ENCODE measurements at places on chromosomes 4 and X. TPM values are rescaled to one million over a fixed set of nuclear protein-coding genes. Genes with fewer than 3 reads are reported as not detected.

GRCh38 chrX:75968293-75968692 lies 183.2 kb upstream of the MAGEE2 start:
- H3K4me1 ChIP-seq = no peaks in the 10 kb centered on the region
- DNase-seq = no peak
- H3K27ac ChIP-seq = no peak overlapping the region
- H3K4me3 ChIP-seq = no peak overlapping the region
- H3K27me3 ChIP-seq = no peaks in the 10 kb centered on the region
- H3K36me3 ChIP-seq = no peaks in the 10 kb centered on the region

DNA sequence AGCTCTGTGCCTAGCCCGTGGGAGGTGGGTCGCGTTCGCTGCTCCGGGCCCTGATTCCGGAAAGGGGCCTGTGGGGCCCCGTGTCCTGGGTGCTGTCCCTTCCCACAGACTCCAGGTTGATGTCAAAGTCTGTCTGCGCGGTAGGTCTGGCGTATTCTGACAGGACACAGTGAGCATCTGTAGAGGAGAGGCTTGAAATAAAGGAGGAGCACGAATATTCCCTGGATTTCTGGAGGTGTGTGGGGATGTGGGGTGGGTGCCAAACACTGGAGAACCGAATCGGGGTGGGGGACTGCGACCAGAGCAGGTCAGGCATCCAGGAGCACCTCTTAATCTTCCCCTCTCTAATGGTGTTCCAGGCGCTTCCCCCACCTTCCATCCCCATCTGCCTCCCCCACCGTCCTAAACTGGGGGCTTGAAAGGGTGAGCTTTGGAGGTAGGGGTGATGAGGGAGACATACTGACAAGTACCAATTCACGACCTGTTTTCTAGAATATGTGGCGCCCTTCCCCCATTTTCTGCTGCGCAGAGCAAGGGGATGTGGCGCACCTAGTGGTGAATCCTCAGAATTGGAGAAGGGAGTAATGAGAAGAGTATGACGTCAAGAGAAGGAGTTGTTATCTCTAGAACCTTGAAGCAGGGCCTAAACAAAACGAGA lies 877 bp downstream of the GPRASP1 start:
- peak overlapping the region; percentile 59 for H3K4me3 ChIP-seq
- peak; percentile 41 for DNase-seq
- H3K27me3 ChIP-seq = no peaks in the 10 kb centered on the region
- H3K4me1 ChIP-seq = no peaks in the 10 kb centered on the region
- H3K27ac ChIP-seq = no peak overlapping the region

GRCh38 chrX:118823263-118824172 lies at the start of gene ZCCHC12:
TSS of gene ZCCHC12 (plus strand) at chrX:118823824. CDS start at chrX:118825245, 1,421 bp downstream.
- H3K27ac ChIP-seq = no peak within 1 kb of the TSS
- peak within 1 kb of the TSS; percentile 44 for H3K4me3 ChIP-seq
- peak; percentile 91 for DNase-seq
- peaks cover 79% of the 10 kb centered on the region for H3K27me3 ChIP-seq

GRCh38 chrX:148874636-148875246 lies 374.3 kb downstream of the AFF2 start:
- no peaks in the 10 kb centered on the region for H3K27me3 ChIP-seq
- H3K36me3 ChIP-seq = no peaks in the 10 kb centered on the region
- no peaks in the 10 kb centered on the region for H3K4me1 ChIP-seq
- no peak overlapping the region for H3K27ac ChIP-seq
- no peak for DNase-seq
- no peak overlapping the region for H3K4me3 ChIP-seq

DNA sequence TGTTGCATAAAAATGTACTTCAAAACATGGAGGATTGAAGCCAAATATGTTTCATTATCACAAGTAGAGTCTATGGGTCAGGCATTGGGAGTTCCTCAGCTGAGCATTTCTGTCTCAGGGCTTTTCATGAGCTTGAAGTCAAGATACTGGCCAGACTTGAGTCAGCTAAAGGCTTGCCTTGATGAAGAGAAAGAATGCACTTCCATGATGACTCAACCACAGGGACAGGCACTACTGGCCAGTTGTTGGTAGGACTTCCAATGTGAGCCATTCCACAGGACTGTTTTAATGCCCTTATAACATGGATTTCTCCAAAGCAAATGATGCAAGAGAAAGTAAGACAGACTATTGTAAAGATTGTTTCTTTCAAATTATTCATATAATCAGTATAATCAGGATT lies 895.6 kb downstream of the RAB28 start:
- no peak overlapping the region for H3K27ac ChIP-seq
- H3K27me3 ChIP-seq = no peaks in the 10 kb centered on the region
- H3K4me3 ChIP-seq = no peak overlapping the region

XK gene
- 1.0 TPM for total RNA-seq

DNA sequence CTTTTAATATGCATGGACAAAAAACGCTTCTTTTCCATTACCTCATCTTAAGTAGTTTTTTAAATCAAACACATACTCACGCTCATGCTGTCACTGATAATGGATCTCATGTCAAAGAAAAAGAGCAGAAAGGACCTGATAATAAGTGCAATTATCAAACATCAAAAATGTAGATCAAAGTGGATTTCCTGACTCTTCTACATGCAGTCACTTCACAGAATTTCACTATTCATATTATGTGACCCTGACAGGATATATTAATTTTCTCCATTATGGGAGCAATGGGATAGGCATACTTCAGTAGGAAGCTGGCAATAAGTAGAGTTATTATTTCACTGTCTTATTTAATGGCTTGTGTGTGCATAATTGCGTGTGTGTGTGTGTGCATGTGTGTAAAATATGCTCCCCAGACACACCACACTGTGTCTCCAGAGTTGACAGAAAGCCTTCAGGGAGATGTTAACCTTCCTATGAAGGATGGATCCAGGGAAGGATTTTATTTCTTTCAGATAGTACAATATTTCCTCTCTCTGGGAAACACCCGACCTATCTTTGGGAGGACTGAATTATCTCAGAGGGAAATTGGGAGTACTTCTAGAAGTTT lies 445.2 kb downstream of the SH2D1A start:
- no peaks in the 10 kb centered on the region for H3K36me3 ChIP-seq
- H3K4me3 ChIP-seq = no peak overlapping the region
- no peak overlapping the region for H3K27ac ChIP-seq
- no peak for DNase-seq
- H3K4me1 ChIP-seq = no peaks in the 10 kb centered on the region
